ENCODE measurements at places on chromosomes 6 and 20.

DNA sequence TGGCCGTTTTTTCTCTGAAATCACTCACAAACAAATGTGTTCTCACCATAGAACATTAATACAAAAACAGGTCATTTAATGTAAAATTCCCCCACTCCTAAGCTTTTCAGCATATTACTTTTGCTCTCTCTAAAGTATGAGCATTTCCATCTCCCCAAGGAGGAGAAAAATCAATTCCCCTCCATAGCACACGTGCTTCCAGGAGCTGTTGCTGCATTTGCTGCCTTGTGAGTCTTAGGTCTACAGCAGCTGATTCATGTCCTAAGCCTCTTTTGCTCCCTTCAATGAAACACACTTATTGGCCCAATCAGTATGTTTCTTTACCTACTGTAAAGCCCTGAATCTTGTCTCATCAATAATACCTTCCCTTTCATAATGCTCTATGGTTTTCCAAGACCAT, 6.4 kb upstream of the COL9A1 start:
- DNase-seq: no peak

DNA sequence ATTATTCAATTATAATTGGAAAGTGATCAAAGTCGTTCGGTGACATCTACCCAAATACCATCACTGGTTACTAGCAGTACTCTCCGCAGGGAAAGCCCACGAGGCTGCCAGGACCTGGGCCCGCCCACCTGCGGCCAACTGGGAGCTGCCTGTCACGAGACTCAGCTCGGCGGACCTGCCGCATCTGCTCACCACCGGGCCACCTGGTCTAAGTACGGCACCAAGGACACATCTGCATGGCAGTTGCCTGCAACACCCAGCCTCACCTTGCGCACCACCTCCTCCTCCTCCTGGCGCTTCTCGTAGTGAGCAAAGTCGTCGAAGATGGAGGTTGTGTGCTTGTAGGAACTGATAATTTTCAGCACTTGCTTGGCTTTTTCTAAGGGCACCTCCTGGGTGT, 13.9 kb downstream of the YTHDF1 start:
- no peak for DNase-seq

GRCh38 chr6:168165891-168166290, 86.9 kb upstream of the FRMD1 start:
- DNase-seq: no peak

GRCh38 chr20:52993076-52993475, 20.9 kb downstream of the TSHZ2 start:
- DNase-seq: no peak

DNA sequence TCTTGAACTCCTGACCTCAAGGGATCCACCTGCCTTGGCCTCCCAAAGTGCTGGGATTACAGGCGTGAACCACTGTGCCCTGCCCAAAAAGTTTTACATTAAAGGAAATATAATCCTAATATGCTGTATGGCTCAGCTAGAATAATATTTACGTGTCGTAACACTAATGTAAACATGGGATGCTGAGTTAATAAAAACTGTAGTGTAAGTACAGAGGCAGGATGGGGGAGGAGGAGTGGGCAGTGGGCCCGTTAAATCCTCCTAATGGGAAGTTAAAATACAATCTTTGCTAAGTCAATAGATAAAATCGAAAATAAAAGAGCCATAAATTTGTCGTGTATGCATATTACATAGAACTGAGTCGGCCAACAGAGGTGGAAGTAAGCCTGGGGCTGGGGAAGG, 12.1 kb upstream of the IP6K3 start:
- DNase-seq: no peak

DNA sequence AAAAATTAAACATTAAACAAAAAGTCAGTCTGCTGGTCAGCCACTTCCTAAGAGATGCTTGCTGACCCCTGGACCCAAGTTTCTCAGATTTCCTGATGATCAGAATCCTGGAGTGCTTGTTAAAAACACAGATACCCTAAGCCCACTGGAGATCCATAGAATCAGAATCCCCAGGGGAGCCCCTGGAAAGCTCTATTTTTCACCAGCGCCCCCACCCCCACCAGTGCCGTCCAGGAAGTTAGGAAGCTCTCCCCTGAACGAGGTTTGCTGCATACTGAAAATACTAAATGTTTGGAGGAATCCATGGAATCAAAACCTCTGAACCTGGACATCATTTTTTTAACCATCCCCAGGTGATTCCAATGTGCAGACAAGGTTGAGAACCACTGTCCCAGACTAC, 69.2 kb downstream of the BFSP1 start:
- no peak for DNase-seq

GRCh38 chr20:45056473-45057173, 44.3 kb downstream of the KCNS1 start:
- DNase-seq: no peak

DNA sequence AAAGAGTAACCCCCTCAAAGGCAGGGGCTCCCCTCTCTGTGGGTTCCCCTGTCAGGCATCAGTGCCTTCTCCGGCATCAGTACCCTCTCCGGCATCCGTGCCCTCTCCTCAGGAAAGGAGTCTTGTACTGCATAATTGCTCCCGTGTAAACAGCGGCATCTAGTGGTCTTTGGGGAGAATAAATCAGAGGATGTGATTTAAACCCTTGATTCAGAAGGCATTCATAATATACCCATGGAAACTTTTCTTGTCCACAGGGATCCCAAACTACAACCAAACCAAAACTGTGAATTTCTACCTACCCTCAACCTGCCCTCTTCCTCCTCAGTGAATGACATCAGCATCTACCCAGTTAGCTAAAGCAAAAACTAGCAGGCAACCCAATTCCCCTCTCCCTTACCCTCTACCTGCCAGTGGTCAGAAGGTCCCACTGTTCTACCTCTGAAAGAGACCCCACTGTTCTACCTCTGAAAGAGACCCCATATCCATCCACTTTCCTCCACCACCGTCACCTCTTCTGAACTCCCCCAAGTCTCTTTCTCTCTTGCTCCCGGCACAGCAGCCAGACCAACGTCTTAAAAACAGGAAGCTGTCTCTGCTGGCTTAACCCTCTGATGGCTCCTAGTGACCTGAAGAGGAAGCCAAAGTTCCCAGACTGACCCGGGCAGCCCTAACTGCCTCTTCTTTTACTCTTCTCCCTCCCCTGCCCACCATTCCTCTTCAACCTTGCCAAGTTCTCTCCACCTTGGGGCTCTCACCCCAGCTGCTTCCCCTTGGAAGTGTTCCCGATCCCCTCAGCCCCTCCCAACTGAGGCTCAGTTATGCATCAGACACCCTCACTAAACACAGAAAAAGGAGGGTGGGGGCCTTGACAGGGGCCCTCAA, 27.2 kb downstream of the UBE2V1 start:
- peak; percentile 26 for DNase-seq

- no peak for DNase-seq
These were observed 102.2 kb downstream of the UNC5CL start for GRCh38 chr6:40936818-40937251.

- no peak for DNase-seq
These were observed 17.2 kb upstream of the FNDC1 start for GRCh38 chr6:159152041-159152440.

DNA sequence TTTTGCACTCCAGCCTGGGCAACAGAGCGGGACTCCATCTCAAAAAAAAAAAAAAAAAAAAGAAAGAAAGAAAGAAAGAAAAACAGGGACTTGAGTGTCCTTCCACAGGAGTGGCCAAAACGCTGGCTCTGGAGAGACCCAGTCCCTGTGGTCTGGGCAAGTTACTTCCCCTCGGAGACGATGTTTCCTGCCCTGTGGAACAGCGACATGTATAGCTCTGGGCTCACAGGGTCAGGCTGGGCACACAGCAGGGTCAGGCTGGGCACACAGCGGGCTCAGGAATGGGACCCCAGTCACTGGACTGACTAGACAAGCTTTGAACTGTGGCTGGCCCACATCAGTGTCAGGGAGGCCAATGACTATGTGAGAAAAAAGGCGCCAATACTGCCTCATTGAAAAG, 110.7 kb downstream of the ASXL1 start:
- DNase-seq: no peak

- no peak for DNase-seq
These were observed 26.2 kb upstream of the MMP24 start for GRCh38 chr20:35200267-35200666.

DNA sequence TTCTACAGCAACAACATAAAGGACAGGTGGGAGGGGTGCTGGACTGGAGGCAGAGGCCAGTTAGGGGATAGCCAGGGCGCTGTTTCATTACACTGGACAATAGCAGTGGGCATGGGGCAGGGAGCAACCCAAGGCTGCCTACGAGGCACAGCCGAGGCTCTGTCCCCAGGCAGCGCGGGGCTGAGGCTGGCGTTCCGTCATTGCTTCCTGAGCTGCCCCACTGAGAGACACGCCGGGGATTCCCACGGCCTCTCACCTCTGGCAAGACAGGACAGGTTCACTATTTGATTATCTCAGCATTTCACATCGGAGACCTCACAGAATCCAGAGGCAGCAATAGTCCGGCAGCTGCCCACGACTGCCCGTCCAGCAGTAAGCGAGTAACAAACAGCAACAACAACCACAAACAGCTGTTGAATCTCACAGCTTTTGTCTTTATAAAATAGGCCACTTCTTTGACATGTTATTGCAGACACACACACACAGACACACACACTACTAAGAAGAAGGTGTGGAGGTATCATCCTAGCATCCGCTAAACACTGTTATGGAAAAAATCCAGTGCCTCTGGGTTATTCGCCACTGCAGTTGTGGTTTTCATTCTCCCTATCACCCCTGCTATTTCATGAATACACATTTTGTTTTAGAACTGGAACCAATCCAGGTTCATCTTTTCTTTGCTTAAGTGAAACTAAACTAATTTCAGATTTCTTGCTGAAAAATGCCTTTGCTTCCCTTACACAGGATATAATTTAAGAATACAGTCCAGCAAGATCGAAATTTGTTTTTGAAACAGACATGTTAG, 19.5 kb downstream of the KIF25 start:
- no peak for DNase-seq

- DNase-seq: no peak
These were observed 33.7 kb upstream of the VEGFA start for GRCh38 chr6:43736211-43736786.

- DNase-seq: no peak
These were observed 339.4 kb downstream of the PLCB1 start for GRCh38 chr20:8471465-8471864.

- DNase-seq: no peak
These were observed 90.3 kb downstream of the FHL5 start for GRCh38 chr6:96653181-96653580.

DNA sequence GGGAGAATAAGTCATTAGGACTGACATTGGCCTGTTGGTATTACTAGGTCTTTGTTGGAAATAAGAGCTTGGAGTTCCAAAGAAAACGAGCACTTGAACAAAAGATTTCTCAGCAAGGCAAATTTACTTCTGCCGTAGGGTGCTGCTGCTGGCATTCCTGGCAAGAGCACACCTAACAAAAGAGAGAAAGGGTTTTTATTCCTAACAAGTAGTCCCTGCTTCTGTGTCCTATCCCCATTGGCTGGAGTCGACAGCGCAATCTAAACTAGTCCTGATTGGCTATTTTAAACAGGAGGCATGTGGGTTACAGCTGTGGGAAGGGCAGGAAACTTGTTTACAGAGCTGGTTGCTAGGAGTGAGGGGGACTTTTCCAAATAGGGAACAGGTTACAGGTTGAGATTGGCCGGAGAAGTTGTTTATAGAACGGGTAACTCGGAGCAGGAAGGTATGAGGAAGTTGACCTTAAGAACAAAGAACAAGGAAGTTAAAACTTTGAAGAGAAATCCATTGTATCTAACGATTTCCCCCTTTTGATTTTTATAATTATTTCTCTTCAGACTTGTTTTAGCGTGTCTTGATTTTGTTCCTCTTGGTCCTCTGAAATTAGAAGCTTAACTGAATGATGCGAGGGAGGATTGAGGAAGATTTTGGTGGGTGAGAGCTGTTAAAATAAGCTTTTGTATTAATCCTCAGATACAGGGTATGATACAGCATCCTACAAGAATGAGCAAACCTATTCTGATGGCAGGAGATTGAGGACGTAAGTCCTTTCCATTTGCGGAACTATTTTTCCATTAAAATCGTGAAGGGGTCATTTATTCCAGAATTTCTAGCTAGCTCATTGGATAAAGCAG, 3.4 kb upstream of the ZNFX1 start:
- no peak for DNase-seq

DNA sequence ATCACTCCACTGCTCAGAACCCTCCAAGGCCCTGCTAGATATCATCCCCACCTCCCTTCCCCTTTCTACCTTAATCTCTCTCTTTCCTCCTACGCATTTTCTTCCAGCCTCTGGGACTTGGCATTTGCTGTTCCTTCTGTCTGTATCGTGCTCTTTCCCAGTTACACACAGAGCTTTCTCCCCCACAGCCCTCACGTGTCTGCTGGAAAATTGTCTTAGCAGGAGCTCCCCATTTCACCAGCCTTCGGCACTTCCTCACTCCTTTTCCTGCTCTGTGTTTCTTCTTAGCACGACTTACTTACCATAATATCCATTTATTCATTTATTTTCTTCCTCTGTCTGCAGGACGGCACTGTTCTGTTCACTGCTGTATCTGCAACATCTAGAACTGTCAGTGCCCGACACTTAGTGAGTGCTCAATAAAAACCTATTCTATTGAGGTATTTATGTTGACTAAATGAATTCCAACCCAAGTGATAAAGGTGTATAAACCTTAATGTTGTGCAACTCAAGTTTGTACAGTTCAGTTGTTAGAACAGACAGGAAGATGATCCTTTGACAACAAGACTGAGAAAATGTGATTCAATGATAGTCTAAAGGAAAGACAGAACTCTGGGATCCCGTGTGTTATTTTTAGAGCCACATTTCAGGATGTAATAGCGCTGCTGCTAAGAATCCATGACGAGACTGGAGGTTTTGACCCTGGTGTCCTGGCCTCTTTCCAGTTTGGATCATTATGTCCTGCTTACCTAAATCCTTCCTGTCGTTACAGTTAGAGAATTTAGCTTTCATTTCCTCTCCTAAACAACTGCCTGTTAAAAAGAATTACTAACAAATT, 170.1 kb upstream of the LAMP5 start:
- DNase-seq: no peak

GRCh38 chr20:16902662-16903061, 154.5 kb downstream of the OTOR start:
- no peak for DNase-seq

DNA sequence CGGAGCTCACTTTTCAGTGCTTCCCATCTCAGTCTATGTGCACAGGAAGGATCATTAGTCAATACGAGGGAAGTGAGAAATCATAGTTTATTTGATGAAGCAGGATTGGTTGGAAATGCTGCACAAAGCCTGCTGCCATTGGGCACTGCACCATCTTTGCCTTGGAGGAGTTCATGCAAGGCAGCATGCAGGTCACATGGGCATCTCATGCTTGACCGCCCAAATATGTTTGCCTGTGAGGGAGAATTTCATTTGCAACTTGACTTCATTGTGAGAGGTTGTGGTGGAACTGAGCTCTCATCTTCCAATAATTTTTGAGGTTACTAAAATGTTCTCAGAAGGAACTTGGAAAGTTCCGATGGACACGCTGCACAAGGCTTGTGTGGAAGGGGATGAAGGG, 83.9 kb upstream of the SYNDIG1 start:
- no peak for DNase-seq

DNA sequence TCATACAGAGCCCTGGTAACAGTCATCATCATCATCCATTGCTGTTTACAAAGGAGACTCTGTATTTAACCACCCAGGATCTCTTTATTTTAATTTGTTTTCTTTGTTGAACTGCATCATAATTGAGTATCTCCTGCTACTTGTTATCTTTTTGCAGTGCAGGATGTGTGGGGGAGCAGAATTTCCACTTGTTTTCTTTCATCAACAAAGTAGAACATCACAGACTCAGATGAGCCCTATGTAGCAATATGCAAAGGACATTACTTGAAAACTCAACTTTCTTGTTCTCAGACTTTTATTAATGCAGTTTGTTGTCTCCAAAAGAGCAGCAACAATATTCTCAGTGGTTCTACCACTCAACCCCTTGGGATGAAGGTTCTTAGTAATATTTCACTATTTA, 38.7 kb upstream of the IPCEF1 start:
- no peak for DNase-seq
